ENCODE measurements at places on chromosomes 5 and 9.

DNA sequence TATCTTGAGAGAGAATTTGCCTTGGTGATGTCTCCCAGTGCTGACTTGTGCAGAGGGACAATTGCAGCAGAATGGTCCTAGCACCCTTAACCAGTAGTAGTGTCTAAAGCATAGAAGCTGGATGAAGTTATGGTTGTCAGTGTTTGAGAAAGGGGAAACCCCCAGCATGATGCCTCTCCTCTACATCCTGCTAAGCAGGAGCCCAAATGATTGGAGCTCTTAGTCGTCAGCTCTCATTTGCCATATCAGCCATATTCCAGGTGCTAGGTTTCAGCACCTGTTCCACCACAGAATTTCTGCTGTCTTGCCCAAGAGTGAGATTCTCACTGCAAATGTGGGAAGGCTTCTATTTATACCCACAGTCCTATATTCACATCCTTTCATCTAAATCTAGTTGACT, 43.7 kb upstream of the RFX3 start:
- no peak for DNase-seq

- DNase-seq: no peak
These were observed 417.1 kb downstream of the KDM4C start for GRCh38 chr9:7174884-7175283.

- DNase-seq: no peak
These were observed 382.9 kb downstream of the GLIS3 start for GRCh38 chr9:3916984-3917383.

- no peak for DNase-seq
These were observed 49.8 kb downstream of the ROR2 start for GRCh38 chr9:91900055-91900796.

DNA sequence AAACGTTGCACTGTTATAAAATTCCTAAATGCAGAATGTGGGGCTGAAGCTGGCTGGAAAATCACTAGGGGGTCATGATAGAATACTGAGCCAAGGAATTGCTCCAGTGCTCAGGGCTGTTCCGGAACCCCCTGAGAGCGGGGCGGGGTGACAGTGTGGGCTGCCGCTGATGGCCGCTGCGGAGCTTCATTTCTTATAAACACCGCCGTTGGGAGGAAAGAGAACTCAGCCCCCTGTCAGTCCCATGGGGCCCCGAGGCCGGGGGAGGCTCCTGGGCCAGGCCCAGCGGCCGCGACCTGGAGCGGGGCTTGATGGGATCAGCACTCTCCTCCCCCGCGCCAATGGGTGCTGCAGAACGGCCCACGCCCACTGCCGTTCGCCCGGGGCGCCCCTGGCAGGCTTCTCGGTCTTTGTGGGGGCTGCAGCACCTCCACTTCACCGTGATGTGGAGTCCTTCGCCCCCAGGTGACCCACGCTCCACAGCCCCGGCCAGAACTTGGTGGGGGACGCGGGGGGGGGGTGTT, 5.2 kb upstream of the IRF1 start:
- DNase-seq: no peak

DNA sequence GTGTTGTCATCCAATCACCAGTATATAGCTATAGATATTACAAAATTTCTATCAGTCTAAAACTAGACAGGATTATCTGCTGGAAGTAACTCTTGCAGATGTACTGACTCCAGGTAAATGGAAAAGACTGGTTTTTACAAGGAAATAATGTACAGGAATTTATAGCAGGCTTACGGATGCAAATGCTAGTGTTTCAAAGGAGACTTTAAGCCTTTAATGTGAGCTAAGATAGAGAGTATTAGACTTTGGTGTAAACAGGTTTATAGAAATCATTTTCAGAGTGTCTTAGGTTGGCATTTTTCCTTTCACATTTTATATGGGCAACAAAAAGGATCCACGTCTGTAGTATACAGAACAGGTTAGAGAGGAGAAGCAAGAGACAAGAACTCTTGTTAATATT, 16.1 kb downstream of the ZNF608 start:
- DNase-seq: no peak

DNA sequence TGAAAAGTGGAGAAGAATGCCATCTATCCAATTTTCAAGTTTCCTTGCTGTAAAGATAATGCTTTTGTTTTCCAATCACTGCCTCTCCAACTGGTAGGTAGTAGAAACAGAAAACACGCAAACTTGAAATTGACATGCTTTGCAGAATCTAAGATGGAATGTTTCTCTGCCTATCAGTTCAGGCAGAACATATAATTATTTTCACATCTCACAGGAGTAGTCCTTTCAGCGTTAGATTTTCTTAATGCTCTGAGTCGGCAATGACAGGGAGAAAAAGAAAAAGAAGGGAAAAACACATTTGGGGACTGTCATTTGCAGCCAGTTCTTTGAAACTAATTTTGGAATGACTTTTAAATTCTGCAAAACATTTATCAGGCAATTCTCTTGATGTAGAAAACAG, 818.7 kb upstream of the PTPRD start:
- DNase-seq: no peak

All from T-helper 2 cell (primary cell).